GM23248 (cell line): ENCODE measurements at places on chromosomes 2 and 18. TPM values are rescaled to one million over a fixed set of nuclear protein-coding genes. Genes with fewer than 3 reads are reported as not detected.
A peak's percentile ranks its signal among the peaks of the same experiment; 100 is the strongest.

GRCh38 chr2:144198116-144198515 lies 321.8 kb downstream of the ZEB2 start:
- DNase-seq: peak; percentile 26

- no peak for DNase-seq
These were observed 655.4 kb downstream of the GALR1 start for GRCh38 chr18:77905011-77905410.

DNA sequence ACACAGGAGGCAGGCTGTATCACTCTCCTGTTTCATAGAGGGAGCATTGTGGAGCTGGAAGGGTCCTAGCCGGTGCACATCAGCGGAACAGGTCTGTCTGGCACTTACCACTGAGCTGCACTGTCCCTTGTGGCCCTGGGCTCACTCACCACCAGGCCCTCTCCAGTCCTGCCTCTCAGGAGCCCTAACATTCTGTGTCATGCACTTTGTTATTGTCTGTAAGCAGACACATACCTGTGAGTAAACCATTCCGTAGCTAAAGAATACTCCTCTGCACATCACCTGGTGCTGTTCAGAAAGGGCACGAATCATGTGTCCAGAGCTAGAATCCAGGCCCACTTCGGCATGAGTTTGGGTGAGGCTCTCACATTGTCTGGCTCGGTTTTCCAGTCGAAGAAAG lies 93.6 kb downstream of the CRIM1 start:
- DNase-seq: no peak

DNA sequence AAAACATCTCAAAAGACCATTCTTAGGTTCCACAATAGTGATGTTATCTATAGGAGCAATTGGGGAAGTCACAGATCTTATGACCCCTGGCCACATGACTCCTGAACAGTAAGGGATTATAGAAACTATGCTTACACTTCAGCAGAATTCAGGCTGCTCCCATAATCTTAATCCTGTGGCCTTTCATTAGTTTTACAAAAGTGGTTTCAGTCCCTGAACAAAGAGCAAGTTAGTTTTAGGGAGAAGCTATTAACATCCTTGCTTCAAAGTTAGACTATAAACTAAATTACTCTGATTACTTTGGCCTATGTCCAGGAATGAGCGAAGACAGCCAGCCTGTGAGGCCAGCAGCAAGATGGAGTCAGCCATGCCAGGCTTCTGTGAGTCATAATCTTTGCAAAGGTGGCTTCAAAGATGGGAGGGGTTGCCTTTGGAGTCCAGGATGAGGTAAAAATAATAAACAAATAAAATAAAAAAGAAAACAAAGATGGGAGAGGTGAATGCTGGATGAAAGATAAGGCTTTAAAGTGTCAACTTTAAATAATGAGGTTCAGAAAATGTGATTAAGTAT lies 168.7 kb upstream of the NDUFV2 start:
- DNase-seq: no peak

DNA sequence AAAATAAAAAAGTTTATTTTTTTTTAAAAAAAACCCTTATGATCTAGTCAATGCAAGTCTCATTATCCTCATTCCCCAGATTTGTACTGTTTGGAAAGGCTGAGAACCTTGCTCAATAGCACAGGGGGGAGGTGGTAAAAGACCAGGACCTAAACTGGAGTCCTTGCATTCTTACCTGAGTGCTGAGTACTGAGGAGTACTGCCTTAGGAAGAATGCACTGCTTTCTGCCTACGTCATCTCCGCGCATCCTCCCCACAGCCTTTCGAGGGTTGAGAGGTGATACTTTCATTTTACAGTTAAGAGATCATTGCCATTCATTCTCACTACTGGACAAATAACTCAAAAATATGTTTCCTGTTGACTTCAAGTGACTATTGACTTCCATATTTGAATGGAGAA lies 73.8 kb downstream of the MAP3K20 start:
- DNase-seq: no peak

DNA sequence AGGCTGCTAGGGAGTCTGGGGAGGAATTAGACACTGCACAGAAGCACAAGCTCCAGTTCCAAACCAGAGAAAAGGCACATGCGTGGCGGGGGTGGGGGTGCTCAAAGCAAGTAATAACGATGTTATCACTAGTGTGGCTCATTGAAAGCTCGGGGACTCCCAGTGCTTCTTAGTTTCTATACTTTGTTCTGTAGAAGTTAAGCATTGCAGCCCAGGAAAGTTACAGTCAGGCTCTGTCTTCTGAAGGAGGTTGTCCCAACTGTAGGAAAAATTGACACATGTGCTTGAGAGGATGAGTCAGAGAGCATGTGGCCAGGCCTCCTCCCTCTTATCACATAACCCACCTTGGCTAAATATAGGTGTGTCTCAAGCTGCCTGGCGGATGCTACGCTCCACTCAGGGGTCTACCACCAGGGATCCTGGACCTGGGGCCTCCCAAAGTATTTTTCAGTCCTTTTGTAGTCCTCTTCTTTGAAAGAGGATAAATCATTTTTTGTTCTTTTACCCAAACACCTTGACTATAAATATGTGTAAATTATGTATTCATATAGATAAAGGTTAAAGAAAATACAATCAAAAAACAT lies 3.8 kb downstream of the GALNT5 start:
- DNase-seq: peak; percentile 91

DNA sequence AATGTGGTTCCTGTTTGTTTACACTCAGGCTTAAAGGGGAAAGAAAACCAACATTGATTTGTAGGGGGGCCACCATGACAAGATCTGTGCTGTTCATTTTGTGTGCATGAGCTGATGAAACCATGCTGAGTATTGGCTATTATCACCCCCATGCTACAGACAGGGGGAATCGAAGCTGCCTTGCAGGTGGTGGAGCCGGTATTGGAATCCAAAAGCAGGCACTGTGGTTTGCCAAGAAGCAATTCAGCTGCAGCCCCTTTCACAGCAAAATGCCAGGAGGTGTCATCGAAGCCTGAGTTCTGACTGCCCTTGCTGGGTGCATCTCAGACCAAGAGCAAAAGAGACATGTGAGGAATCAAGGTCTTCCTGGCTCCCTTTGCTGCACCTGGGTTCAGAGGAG lies 221.9 kb downstream of the UXS1 start:
- DNase-seq: no peak

GRCh38 chr2:72166279-72166678 lies 18.6 kb upstream of the CYP26B1 start:
- peak; percentile 46 for DNase-seq

Gene CXCR2
- not detected in 2 replicates for polyA plus RNA-seq
